ENCODE measurements at places on chromosomes 1 and 21.

DNA sequence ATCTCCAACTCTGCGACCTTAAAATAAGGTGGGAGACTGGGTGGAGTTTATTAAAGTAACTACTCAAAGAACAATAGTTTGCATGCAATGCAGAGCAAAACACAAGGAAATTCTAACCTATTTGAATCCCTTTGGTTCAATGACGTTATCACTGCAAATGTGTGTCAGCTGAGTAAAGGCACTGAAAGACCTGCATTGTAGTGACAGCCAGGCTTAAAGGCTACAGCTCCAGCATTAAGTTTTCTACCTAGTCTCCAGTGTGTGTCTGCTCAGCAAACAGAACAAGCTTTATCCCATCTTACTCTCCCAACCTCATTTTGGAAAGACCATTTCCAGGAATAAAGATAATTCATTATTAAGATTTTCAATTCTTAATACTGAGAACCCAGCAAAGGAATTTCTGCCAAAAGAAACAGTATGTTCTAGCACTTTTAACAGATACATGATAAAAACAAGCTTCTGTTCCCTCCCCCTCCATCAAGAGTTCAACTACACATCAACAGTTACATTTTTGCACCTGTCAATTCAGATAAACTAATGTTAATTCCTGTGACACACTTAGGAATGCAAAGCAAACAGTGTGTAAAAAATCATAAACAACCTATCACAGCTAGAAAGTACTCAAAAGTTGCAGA, 14.2 kb downstream of the PTP4A2 start:
- DNase-seq = no peak

GRCh38 chr1:246837418-246838117, 94.2 kb downstream of the AHCTF1 start:
- peak; percentile 10 for DNase-seq

DNA sequence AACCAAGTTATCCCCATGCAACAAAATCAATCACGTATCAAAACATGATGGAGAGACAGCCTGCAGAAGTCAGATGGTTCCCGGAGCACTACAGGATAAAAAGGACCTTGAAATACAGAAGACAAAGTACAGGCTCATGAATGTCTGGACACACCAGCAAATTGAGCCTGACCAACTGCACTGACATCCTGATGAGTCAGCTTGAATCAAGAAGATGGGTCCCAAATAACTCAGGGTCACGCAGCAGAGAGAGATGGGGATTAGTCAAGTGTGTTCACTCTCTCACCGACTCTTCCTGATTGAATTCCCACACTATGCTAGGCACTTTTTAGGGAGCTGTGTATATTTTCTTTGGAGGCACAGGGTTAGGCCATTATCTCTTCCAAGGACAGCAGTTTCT, 71.1 kb upstream of the DIRAS3 start:
- no peak for DNase-seq

DNA sequence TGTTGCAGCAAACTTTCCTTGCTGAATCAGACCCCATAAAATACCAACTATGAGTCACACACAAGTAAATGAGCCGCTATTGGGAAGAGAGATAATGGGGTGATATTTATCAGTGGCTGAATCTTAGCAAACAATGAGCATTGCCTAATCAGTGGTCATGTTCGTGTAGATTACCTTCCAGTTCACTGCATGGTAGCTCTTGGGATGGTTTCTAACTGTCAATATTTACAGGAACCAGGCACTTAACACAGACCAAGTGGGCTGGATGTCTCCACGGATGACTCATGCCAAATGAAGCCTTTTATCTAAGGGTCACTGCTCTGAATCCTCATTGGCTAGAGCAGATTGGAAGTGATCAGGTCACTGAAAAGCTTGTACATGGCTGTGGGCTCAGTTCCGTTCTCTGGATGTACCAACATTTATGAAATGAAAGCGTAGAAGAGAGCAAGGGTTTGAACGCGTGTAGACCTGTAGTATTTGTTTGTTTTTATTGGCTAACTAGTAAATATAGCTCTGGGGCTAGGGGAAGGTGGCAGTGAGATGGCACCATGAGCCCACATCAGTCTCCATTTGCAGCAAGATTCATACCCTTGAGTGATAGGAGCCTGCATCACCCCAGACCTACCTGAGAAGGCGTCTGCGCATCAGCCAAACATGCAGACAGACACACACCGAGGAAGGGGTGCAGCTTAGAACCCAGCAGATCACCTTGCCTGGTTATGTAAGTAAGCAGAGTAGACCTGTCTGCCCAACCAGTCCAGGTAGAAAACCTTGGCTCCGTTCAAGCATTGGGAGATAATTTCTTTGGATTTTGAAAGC, 153.3 kb downstream of the TOMM20 start:
- DNase-seq = peak; percentile 88

GRCh38 chr1:96475903-96476302, 245.7 kb upstream of the PTBP2 start:
- no peak for DNase-seq

DNA sequence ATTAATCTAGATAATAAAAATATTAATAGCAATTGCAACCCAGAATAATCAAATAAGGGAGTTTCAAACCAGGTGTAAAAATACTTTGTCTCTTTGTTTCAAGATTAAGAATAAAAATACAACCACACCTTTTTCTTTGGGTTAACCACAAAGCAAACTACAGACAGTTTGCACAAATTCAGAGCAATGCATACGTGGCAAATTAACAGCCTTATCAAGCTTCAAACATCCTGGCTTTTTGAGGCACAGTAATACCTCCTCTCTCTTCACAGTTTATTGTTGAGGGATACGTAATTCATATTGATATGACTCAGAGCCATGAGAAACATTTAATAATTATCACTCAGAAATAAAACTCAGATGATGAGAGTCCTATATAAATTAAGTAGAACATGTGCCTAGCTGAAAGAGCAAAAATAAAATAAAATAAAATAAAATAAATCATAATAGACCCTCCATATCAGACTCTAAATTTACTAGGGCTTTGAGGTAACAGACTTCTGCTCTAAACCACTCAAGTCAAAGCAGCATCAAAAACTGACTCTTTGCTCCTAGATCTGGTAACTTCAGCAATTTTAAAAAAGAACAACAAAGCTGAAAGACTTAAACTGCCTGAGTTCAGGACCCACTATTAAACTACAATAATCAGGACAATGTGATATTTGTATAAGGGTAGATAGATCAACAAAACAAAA, 11.4 kb downstream of the EDEM3 start:
- DNase-seq = no peak

DNA sequence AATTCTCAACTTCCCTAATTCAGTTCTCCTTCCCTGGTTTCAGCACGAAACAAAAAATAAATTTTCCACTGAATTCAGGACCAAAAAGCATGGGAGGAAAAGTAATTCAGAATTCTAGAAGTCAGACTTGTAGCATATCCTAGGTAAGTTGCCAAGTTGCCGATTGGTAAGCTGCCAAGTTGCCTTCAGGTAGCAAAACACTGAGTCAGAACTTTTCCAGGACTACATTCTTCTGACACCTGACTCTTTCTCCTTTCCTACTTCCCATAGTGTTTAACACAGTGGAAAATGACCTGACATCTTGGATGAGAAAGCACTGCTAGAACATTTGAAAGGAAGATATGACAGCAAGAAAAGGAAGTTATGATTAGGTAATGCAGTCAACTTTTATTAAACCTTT, 322.8 kb downstream of the SPATA17 start:
- DNase-seq = peak; percentile 72

- no peak for DNase-seq
Measured at GRCh38 chr1:234971586-234972297, 156.9 kb downstream of the TOMM20 start.

- no peak for DNase-seq
Measured at GRCh38 chr1:26627954-26628353, 67.9 kb upstream of the ARID1A start.

- DNase-seq = no peak
Measured at GRCh38 chr21:41926117-41926806, 27.6 kb downstream of the C2CD2 start.

GRCh38 chr1:60413091-60413490, 339.5 kb upstream of the C1orf87 start:
- no peak for DNase-seq

GRCh38 chr1:28971980-28972771, 57.8 kb downstream of the EPB41 start:
- DNase-seq = peak; percentile 46

- no peak for DNase-seq
Measured at GRCh38 chr1:180040034-180040433, 85.4 kb downstream of the CEP350 start.

GRCh38 chr1:213761845-213762407, 225.8 kb upstream of the PROX1 start:
- DNase-seq = no peak

- peak; percentile 20 for DNase-seq
Measured at GRCh38 chr1:112011202-112011601, 21.7 kb upstream of the KCND3 start.

- no peak for DNase-seq
Measured at GRCh38 chr1:178503849-178504248, 7.1 kb upstream of the CLEC20A start.

DNA sequence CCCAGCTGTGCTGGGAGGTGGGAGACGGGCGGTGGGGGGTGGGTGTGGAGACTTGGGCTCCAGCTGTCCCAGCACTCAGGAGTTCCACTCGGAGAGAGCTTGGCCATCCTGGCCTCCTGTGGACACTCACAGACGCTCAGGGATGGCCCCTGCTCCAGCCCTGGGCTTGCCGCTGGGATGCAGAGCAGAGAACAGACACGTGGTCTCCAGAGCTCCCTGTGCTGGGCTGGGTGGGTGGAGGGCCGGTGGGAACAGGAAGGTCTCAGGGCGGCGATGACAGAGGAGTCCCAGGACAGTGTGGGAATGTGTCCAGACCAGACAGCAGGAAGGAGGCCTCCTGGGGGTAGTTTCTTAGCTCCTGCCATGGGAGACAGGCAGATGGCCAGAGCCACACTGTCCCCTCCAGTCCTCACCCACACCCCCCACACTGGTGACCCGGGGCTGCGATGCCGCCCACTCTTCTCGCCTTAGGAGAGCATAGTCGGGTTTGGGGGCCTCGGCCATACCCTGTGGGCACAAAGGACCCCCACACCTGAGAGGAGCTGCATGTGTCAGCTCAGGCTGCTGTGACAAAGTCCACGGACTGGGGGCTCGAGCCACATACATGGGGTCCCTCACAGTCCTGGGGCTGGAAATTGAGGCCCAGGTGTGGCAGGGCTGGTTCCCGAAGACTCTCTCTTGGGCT, 2.0 kb downstream of the KRTAP10-9 start:
- no peak for DNase-seq

GRCh38 chr21:35239811-35240219, 190.7 kb upstream of the RUNX1 start:
- no peak for DNase-seq

GRCh38 chr1:109637446-109637845, 17.8 kb downstream of the AMPD2 start:
- DNase-seq = no peak
